ENCODE measurements at places on chromosomes 13 and 19.

DNA sequence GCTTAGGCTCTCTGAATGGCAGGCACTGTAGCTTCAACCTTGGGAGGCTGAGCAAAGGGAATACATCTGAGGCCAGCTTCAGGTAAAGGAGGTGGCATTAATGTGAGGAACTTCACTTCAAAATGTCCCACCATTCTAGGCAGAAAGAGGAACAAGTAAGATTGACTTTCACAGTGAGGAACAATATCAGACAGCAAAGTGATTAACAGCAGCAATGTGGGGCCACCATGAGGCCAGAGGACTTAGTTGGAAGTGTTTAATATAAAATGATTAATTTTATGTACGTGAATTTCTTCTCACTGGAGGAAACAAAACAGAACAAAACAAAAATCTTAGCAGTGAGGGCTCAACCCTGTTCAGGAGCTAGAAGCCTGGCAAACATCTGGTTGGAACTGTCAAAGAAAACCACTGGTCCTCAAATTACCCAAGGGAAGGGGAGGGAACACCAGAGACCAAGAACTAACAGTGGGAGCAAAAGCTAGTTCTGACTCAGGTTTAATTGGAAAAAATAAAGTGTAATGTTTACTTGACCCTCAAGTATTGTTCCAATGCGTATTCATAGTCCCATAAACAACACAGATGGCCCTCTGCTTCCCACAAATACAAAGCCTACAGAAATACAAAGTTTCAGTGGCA, 43.9 kb upstream of the FRY start:
- DNase-seq = no peak

GRCh38 chr19:57302727-57303401, 17.4 kb upstream of the ZNF543 start:
- no peak for DNase-seq

DNA sequence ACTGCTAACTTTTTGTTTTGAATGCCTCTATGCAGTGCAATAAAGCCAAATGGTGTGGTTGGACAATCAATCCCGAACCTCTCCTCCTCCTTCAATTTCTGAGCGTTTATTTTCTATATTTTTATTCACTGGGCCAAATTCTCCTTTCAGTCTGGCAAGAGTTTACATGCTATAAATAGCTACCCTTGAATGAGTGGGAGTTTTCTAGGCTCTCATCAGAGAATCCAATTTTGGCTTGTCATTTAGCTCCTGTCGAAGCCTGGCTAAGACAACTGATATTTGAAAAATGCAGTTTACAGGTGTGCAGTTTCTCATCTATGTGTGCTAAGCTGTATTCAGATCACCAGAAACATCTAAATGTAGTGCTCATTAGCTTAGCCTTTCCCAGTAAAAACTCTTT, 61.8 kb downstream of the OLFM4 start:
- no peak for DNase-seq

GRCh38 chr13:110416131-110417025, 109.3 kb downstream of the COL4A2 start:
- DNase-seq = no peak

DNA sequence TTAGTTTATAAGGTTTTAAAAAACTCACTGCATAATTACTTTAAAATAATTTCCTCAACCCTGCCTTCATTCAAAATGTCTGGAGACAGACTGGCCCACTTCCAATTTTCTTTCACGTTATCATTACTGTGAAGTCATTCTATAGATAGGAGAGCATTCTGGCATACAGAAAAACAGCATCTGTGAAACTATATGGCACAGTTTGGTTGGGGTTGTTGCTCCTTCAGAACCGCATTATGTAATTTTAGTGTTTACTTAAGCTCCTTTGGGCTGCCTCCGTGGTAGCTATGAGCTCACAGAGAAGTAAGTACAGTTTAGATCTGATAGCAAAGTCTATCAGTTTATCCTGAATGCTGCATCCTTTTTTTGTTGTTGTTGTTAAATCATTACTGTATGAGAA, 104.3 kb downstream of the KCNRG start:
- DNase-seq = no peak

DNA sequence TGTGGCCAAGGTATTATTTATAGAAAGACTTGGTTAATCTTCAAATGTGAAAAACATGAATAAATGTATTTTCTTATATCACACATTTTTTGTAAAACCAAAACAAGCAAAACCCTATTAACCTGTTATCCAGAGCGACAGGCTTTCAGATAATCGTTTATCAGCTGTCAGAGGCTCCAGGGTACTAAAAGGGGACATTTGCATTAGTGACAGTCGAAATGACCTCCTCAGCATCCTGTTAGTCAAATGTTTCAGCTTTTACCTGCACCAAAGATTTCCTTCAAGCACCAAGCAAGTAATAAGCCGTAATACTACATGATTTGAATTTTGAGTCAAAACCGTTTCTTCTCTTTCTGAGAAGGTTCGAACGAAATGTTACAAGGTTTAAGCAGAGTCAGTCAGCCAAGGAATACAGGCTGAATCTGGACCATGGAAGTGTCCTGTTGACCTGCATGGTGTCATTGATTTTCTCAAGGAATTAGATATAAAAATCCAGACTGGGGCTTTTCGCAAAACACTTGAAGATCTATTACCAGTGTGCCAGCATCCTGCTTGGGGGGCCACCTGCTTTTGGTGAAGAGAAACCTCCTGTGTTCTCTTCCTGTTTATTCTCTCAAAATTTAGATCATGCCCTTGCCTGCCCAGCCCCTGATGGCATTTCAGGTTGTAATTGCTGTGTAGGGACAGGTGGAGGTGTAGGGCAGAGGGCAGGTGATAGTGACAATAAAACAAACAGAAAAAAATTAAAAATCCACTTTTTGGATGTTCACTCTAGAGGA, 11.3 kb upstream of the RFC3 start:
- DNase-seq = no peak

DNA sequence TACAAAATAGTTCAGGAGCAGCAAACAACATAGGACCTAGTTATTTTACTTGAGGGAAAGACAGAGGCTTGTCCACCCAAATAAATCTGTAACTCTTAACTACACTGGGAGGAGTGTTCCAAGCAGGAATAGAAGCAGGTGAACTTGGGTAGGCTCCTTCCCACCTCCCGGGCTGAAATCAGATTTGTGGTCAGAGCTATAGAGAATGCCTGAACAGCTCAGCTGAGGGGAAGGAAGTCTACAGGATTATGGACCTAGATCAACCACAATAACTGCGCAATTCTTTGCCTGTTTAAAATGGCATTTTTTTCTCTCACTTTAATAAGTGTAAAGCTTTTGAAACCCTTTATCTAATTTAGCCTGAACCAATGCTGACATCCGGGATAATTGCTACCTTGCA, 73.5 kb upstream of the IRS2 start:
- DNase-seq = no peak

DNA sequence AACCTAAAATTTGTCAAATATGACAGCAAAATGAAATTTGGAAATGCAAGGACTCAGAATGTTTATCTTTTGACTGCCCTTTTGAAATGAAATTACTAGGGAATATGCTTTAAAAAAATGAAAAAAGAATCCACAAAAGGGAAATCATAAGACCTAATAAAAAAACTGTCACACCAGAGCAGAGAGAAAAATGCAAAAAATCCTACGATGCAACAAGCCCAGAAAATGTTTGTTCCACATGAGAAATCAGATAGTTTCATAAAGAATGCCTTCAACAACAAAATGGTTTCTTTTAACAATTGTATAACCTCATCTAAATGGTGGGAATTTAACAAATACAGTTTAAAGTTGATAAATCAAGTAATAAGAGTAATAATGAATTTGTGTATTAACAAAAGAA, 8.0 kb downstream of the LPAR6 start:
- DNase-seq = no peak

- DNase-seq = no peak
Observed at GRCh38 chr19:43616306-43616705, 3.1 kb downstream of the ZNF428 start.

All from NCI-H1417 treated with DMSO at 0.1 percent for 48 hours (cell line).